A549 (cell line): ENCODE measurements at places on chromosomes 13 and 19. TPM values are rescaled to one million over a fixed set of nuclear protein-coding genes. Genes with fewer than 3 reads are reported as not detected.

DNA sequence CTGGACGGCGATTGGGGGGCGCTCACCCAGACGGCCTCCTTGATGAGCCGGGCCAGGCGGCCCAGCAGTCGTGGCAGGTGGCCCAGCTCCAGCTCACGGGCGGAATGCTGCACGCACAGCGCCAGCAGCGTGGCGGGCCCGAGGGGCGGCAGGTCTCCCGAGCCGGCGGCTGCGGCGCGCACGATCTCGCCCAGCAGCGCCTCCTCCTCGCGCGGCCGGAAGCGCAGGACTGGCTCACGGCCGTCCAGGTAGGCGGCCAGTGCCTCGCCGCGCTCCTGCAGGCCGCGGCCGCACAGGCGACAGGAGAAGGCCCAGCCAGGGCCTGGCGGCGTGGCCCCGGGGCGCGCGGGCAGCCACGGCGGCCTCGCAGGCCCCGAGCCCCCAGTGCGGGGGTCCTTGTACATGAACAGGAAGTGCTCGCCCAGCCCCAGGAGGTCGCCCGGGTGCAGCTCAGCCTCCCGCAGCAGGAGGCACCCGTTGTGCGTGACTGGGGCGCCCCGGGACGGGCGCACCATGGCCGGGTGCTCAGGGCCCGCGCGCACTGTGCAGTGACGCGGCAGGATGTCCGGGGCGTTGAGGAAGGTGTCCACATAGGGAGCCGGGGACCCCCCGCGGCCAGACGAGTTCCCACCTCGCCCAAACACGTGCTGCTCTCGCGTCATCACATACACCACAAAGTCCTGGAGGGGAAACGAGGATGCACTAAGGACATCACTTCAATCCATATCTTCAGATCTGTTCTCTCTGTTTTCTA is 9.6 kb upstream of the MAMSTR start:
- no peak for DNase-seq

- DNase-seq, result no peak
These were observed at the start of gene FUT1 for GRCh38 chr19:48752496-48753365. Gene FUT1 (minus strand): TSS chr19:48752641. CDS start chr19:48751281, 1,360 bp downstream.

- DNase-seq, result no peak
These were observed 83.9 kb upstream of the TSC22D1 start for GRCh38 chr13:44660050-44660449.

The SYNGR4 gene
- polyA plus RNA-seq, result 2.5 to 4.4 TPM (median 2.9 TPM) in 3 replicates
